ENCODE measurements at places on chromosomes 3 and 15.

GRCh38 chr3:46187341-46187700 lies 20.8 kb downstream of the CCR1 start:
- DNase-seq, result no peak

- DNase-seq, result no peak
Measured at GRCh38 chr3:68996356-68996995, 17.0 kb downstream of the EOGT start.

DNA sequence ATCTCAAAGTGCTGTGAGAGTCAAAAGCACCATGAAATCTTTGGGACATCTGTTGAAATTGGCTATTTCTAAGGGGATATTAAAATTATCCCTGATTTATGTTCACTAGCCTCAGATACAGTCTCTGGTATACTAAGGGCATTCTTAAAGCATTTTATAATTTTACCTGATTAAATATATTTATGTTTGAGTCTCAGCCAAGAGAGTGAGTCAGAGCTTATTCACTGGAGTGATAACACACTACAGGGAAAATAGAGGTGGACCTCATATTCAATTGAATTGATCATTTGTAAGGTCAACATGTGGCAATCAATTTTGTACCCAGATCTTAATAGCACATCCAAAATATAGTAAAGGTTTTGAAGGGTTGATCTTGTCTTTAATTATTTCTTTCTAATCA lies 733.6 kb downstream of the EPHA3 start:
- DNase-seq, result no peak

- DNase-seq, result no peak
Measured at GRCh38 chr3:33437556-33438283, 2.5 kb downstream of the UBP1 start.

GRCh38 chr3:15265655-15266509 lies 59.8 kb downstream of the CAPN7 start:
- DNase-seq, result no peak

GRCh38 chr15:50747523-50747922 lies 18.0 kb downstream of the SPPL2A start:
- no peak for DNase-seq

GRCh38 chr15:89472785-89473256 lies 23.6 kb downstream of the RHCG start:
- peak; percentile 59 for DNase-seq

Data from COR-L47 (cell line).